Stimulated activated CD8-positive, alpha-beta memory T cell treated with anti-CD3 and anti-CD28 coated beads, Interleukin-4, amount 100 ng/mL, for 4 hours (primary cell): ENCODE measurements at places on chromosomes 2 and 18.

DNA sequence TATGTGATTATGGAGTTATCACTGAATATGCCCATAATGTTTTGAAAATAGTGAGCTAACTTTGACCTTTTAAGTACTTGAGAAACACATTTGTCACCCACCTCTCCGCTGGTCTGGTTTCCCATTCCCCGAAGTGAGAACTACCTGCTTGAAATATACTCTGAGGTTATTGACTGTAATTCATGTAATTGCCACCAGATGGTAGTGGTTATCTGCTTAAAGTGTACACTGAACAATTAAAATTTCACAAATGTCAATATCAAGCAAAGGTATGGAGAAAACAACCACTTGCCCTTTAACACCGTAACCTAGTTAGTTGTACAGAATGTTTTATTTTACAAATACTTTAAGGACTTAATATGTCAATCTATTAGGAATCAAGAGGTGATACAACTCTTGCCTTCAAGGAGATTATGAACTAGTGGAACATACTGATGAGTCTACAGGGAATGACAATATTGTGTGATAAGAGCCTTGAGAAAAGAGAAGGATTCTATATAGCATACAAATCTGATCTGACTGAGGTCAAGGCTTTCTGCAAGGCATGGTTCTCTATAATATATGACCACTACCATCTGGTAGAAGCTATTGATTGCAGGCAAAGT, 316.8 kb upstream of the KCNH7 start:
- no peak for DNase-seq

GRCh38 chr18:70319187-70319586, 30.3 kb downstream of the SOCS6 start:
- no peak for DNase-seq

GRCh38 chr2:171811245-171811628, 82.8 kb downstream of the SLC25A12 start:
- no peak for DNase-seq

GRCh38 chr2:54081574-54081973, 33.8 kb upstream of the ACYP2 start:
- no peak for DNase-seq

- no peak for DNase-seq
These were observed 76.1 kb upstream of the ETAA1 start for GRCh38 chr2:67320861-67321587.

DNA sequence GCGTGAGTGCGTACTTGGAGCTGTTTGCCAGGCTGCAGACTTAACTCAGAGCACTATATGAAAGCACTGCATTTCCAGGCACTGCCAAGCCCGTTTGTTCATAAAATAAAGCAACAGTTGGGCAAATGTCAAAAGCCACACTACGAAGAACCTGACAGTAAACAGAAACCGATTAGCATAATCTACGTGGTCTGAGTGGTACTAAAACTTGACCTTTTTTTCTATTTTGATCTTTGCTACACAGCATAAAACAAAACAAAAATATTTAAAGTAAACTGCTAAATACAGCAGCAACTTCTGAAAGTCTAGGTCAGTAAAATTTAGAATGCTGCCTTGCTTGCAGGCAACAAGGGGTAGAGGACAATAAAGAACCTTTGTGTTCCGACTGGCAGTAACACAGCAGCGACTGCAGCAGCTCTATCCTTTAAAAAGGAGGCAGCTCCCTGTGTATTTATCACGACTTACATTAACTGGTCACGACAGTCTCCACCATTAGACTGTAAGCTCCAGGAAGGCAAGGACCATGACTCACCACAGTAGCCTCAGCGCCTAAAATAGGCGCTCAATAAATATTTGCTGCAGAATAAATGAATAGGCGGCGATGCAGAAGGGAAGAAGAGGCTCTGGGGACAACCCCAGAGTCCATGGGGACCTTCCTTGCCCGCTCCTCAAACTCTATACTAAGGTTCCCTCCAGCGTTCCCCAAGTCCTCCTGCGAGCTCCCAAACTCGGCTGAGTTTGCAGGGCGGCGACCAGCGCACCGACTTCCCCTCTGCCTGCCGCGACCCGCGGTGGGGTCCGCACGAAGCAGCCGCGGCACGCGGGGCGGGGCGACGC, 902 bp downstream of the SS18 start:
- no peak for DNase-seq

GRCh38 chr2:8300905-8301304, 381.0 kb upstream of the ID2 start:
- DNase-seq: no peak

GRCh38 chr18:61741881-61742454, 150.8 kb downstream of the RNF152 start:
- no peak for DNase-seq

DNA sequence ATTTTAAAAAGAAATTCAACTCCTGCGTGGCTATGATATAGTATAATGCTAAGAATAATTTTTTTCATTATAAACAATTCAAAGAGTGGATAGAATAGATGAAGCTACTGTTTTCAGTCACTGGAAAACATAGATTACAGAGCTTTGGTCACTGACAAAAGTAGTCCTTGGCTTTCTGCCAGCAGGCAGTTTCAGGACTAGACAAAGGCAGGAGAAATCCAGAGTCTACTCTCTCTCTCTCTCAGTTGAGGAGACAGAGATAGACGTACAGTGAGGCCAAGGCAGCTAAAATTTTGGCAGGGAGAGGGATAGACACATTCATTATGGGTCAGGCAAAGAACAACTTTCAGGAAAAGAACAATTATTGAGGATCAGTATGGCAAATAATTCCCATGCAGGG, 491.4 kb upstream of the CRIM1 start:
- DNase-seq: no peak

- DNase-seq: no peak
These were observed 186.0 kb downstream of the AFF3 start for GRCh38 chr2:99956232-99957030.

DNA sequence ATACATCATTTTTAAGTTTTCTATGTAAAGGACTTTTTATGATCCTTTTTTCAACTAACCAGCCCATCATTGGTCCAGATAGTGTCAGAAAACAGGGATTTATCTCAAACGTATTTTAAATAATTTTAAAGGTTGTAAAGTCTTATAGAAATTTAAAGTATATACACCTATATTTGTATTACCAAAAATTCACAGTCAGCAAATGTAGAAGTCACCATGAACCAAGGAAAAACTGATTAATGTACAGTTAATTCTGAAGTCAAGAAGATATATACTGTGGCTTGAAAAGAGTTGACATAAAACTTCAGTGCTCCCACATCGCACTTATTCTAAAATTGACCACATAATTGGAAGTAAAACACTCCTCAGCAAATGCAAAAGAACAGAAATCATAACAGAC, 52.4 kb upstream of the MAP2 start:
- no peak for DNase-seq

DNA sequence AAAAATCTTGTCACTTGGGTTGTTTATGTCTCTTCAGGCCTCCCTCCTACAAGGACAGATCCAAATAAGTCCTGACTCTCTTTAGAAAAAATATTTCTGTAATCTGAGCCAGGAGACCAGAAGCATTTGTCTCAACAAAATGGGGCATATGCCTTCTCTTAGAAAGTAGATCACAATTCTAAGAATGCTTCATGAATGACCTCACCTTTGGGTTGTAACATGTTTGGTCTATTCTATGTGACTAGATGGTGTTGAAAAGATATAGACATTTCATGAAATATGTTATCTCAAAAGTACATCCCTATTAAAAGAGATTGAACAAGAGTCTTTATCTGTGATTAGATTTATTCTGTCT, 159.0 kb upstream of the SETBP1 start:
- no peak for DNase-seq

DNA sequence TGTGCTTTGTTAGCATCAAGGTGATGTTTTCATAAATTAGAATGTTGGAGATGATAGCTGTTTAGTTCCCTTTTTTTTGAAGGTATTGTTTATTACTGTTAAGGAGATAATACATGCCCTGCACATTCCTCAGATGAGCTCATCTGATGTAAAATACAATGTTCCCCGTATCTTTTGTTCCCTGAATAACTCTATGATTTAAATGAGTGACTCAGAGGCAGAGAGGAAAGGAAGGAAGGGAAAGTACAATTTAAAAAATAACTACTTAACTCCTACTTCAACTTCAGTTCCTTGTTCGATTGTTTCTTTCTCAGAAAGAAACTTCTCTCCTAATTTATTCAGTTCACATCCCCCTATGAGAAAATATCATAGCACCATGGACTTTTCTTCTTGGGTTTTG, 208.7 kb downstream of the KCNE4 start:
- no peak for DNase-seq

DNA sequence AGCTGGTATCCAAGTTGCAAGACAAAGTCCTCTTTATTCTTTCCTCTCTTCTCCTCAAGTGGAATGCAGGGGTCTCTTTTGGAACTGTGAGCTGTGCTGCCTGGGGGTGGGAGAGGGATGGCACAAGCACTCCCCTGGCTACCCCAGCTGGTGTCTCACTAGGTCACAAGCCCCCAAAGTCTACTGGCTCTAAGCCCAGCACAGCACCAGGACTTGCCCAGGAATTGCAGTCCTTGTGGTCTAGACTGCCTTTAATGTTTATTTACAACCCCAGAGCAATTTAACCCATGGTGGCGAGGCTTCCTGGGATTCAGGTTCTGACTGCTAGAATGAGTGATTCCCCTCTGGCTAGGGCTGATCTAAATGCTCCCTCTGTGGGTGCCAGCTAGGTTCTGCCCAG, 199.0 kb upstream of the STK17B start:
- DNase-seq: no peak

- no peak for DNase-seq
These were observed 62.6 kb upstream of the NEDD4L start for GRCh38 chr18:57981308-57982028.

GRCh38 chr2:27039871-27040270, 7.1 kb downstream of the TMEM214 start:
- no peak for DNase-seq

- DNase-seq: no peak
These were observed 206.1 kb upstream of the SETBP1 start for GRCh38 chr18:44474591-44474990.

- DNase-seq: no peak
These were observed 1.3 kb downstream of the TMEM131 start for GRCh38 chr2:97994476-97994875.

DNA sequence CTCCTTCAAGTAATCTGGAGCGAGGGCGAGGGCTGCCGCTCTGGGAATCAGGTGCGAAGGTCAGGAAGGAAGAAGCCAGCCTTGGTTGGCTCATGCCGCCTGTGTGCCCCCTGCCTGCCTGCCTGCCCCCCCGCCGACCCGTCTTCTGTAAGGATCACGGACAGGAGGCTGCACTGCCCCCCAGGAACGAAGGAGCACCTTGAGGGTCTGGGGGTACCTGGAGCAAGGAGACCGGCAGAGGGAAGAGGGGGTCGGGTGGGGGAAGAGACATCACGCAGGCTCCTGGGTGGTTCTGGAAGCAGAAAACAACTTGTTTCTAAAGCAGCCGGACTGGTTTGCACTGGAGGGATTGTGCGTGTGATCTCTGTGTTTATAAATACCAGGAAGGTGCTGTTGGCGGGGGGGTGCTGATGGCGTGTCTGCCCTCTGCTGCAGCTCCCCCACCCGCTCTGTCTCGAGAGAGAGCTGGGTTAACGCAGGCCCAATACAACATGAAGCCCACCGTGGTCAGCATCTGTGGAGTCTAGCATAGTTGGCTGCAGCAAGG, 1.7 kb downstream of the FOSL2 start:
- DNase-seq: no peak
